ENCODE measurements at places on chromosomes 3 and 15.

- no peak for DNase-seq
Observed at GRCh38 chr3:141392897-141393734, 24.8 kb downstream of the ZBTB38 start.

GRCh38 chr3:190860521-190860920, 2.0 kb downstream of the GMNC start:
- DNase-seq, result no peak

DNA sequence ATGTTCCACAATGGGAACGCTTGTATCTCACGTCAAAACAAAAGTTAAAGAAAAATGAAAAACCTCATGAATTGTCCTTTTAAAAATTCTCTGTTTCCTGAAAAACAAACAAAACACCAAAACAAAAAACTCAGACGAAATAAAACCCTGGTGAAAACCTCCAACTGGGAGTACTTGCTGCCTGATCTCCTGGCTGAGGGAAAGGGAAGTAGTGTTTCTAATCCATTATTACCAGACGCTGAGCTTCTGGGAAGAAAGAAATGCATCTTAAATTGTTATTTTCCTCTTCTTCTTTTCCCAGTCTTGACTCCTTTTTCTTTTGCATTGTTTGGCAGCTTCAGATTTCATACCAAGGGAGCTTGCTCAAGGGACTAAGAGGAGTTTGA, 243.2 kb upstream of the RGMA start:
- DNase-seq, result no peak

DNA sequence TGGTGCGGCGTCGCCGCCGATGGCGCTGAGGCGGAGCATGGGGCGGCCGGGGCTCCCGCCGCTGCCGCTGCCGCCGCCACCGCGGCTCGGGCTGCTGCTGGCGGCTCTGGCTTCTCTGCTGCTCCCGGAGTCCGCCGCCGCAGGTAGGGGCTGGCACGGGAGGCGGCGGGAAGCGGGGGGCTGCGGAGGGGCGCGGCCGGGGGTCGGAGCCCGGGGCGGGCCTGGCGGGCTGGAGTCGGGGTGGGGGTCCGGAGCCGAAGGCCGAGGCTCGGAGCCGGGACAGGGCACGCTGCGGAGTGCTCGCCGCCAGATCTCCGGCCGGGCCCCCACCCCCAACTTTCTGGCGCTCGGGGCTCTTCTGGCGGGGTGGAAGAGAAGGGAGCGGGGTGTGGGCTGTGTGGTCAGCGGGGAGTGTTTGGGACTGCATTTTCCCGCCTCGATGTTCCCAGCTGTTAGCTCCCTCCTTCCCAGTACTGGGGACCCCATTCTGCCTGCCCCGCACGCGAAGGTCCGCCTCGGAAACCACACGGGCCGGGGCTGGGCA, 299 bp downstream of the TYRO3 start:
- no peak for DNase-seq
